CD8-positive, alpha-beta memory T cell (primary cell): ENCODE measurements at places on chromosomes 16 and 17. TPM values are rescaled to one million over a fixed set of nuclear protein-coding genes. Genes with fewer than 3 reads are reported as not detected.
A peak's percentile ranks its signal among the peaks of the same experiment; 100 is the strongest.

TAT gene
- not detected for total RNA-seq

RAD51C gene
- total RNA-seq, result 88.9 TPM

DNA sequence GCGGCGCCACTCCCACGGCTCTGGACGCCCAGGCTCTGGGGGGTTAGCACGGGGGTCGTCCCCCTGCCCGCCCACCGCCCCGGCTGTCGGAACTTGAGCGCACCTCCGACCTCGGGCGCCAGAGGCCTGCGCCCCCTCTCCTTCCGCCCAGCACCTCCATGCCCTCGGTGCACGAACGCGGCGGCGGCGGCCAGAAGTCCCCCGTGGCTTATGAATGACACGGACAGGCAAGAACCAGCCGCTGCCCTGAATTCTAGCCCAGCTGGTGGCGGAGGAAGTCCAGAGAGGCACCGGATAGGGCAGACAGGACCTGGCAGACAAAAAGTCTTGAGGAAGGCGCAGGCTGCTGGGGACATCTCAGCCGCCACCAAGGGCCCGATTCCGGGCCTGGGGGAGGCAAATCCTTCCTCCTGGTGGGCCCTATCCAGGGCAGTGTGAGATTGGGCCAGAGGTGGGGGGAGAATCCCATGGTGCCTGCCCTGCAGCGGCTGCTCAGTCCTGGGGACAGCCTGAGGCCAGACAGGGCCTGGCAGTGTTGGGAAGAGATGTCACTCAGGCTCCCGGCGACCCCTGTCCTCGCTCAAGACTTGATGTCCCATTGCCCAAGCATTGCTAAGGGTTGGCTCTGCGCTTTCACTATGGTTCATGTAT is 897 bp upstream of the CYGB start:
- no peak for DNase-seq

DNA sequence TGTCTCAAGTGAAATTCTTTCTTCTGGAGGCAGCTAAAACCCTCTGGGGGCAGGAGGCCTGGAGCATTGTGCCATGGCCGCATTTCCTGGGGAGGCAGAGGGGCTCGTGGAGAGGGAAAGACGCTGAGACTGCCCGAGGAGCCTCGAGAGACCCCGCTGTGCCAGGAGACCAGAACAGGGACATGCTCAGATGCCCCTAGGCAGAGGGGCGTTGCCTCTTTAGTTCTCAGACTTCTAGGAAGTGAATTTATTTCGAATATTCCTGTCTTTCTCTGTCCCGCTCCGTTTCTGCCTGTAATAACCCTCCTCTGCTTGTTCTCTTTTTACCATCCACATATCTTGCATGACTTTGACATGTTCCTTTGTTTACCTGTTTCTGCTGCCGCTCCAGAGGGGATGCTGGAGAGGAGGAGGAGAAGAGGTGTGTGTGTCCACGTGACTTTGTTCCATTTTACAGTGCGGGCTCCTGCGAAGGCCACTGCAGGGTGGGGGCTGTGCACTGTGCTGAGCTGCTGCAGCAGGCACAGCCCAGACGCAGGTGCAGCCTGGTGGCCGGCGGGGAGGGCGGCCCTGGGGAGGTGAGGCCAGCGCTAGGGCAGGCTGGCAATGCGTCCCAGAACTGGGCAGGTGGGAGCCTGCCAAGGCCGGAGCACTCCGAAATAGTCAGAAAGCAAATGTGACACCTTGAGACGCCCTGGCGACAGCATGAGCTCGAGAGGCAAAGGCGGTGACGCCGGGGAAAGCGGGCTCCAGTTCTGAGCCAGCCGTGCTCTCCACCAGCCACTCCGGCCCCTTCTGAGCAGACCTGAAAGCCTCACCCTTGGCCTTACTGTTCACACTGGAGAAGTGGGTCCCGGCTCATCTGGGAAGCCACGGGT is 29.9 kb downstream of the CIBAR2 start:
- no peak for DNase-seq

DNA sequence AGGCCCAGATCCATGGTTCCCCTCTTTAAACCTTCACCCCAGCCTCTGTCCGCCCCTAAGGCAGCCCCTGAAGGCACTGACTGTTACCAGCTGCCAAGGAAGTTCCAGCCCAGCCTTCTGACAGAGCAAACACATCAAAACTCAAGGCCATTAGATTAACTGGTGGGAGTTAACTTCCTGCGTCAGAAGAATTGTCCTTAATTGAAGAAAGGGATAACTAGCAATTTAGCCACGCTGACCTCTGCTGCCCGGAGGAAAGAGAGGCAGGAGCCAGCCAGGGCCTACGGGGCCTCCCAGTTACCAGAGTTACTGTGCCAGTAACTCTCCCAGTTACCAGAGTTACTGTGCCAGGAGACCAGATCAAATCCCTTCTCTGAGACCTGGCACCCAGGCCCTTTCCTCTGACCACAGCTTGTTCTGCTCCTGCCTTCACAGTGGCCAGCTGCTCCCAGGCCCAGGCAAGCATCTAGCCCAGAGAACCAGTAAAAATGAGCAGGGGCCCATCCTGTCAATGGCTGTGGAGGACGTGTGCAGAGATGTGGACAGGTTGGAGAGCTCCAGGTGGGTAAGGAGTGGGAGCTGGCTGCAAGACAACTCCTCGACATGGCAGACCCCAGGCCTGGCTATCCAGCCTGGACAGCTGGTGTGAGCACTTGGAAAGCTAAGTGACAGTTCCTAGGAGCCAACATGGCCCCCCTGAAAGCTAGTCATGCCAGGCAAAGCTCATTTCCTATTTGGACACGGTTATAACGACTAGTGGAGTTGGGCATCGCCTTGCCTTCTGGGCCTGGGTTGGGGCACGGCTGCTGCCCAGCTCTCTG is 2.8 kb upstream of the PITPNM3 start:
- DNase-seq, result no peak

DNA sequence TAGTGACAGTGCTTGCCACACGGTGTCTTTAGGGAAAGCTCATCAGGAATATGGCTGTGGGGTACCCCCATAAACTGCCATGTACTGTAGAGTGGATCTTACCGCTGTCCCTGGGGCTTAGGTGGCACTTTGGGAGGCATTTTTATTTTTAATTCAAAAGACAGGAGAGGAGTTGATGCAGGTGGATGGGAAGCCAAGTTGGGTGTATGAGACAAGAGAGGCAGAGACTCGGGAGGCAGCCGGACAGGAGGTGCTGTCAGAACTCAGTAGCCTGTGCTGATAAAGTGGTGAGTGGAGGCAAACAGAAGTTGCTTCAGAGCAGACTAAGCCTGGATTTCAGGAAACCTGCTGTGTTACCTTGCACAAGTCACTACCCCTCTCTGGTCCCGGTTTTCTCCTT is 185.9 kb downstream of the TMEM132E start:
- no peak for DNase-seq

DNA sequence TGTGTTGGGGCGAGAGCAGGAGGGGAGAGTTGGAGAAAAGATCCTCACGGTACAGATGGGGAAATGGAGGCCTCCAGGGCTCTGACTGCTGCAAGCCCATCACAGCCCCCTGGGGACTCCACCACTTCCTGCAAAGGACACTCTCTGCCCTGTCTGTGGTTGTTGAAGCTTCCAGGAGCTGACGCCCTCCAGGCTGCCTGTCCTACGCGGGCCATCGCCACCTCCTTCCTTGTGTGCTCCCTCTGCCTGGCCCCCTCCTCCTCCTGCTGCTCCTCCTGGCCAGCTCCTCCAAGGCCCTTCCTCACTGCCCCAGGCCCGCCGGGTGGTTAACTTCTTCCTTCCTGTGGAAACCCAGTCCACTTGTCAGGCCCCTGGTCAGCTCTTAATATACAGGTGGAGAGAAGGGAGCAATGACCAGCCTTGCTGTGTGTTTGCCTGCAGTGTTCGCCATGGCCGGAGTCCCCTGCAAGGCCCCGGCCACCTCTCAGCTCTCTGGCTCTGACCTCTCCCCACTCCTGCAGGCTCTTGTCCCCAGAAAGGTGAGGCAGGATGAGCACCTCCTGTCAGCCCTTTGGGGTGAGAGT is 18.4 kb upstream of the STAC2 start:
- no peak for DNase-seq

DNA sequence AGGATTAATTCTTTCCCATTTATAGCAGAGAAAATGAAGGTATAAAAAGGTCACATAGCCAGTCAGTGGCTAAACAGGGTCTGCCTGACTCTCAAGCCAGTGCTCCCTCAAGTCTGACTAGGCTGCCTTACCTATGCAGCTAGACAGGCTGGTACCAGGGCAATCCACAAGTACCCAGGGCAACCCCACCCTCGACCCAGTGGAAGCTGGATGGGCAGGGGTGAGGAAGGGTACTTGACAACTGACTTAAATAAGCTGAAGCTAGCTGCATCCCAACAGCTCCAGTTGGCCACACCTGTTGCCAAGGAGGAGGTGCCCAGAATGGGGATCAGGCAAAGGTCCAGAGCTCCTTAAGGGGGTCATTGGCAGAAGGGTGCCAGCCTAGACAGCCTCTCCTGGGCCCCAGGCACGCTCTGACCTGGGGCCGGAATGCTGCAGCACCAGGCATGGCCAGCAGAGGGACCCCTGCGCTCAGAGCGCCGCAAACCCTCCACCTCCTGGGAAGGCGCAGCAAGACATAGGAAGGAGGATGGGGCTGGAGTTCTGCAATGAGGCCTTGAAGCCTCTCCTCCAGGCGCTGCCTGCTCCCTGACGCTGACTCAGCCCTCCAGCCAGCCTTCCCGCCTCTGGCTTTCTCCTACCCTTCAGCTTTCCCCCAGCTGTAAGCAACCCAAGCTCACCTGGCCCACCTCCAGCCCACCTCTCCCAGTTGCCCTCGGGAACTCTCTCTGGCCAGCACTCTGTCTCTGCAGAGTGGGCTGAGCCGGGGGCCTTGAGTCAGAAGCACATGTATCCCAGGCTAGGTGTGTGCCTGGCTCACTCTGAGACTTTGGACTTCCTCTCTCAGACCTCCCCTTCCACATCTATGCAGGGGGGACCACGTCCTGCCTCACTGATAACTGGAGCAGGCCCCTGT is 28.8 kb downstream of the MPP2 start:
- DNase-seq, result peak; percentile 45

- no peak for DNase-seq
Observed at GRCh38 chr16:19196871-19197270, 28.8 kb downstream of the SYT17 start.
